ENCODE measurements at places on chromosomes 16 and 17.

DNA sequence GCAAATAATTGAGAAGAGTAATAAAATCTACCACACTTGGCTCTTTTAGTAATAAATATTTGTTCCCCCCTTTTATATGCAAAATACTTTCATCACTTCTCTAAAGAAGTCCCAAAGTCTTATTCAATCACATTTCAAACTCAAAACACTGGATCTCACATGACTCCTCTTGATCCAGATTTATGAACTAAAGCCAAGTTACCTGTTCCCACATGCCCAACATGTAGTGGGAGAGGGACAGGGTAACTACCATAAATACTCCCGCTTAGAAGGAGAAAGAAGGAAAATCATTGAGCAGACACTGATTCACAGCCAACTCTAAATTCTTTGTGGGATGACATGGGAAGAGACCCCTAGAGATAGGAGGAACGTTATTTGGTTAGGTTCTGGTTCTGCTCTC lies 64.9 kb upstream of the PMFBP1 start:
- no peak for DNase-seq

DNA sequence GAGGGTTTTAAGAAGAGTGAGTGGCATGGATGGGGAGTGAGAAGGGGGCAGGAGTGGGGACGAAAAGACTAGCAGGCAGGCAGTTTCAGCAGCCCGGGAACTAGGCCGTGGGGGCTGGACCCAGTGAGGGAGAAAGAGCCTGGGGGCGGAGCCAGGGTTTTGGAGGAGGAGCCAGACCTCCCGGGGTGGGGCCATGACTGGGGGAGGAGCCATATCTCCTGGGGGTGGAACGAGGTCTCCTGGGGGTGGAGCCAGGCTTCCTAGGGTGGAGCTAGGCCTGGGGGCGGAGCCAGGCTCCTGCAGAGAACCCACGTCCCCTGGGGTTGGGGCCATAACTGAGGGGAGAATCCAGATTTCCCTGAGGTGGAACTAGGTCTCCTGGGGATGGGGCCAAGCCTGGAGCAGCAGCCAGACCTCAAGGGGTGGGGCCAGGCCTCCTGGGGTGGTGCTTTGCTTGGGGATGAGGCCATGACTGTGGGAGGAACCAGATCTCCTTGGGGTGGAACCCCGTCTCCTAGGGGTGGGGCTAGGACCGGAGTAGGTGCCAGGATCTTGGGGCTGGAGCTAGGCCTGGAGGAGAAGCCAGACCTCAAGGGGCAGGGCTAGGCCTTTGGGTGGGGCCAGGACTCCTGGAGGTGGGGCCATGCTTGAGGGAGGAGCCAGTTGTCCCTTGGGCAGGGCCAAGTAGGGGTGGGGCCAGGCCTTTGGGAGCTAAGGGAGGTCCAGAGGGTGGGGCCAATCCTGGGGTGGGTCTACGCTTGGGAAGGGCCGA lies 41.7 kb upstream of the JPH3 start:
- DNase-seq = no peak

DNA sequence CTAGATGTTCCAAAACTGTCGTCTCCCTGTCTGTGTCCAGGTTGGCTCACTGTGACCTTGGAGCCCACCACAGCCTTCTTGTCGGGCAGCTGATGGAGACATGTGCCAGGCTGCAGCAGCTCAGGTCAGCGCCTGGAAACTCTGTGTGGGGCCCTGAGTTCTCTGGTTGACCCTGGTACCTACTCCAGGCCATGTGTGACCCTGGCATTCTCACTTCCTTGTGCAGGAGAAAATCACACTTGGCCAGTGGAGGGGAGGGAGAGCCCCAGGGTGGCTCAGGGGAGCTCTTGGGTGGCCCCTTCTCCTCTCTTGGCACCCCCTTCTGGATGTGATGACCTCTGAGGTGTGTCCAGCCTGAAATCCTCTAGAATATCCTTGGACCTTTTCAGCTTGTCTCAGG lies 25.0 kb upstream of the CPNE2 start:
- no peak for DNase-seq

- no peak for DNase-seq
These were observed 44.8 kb upstream of the MSI2 start for GRCh38 chr17:57211543-57211942.

DNA sequence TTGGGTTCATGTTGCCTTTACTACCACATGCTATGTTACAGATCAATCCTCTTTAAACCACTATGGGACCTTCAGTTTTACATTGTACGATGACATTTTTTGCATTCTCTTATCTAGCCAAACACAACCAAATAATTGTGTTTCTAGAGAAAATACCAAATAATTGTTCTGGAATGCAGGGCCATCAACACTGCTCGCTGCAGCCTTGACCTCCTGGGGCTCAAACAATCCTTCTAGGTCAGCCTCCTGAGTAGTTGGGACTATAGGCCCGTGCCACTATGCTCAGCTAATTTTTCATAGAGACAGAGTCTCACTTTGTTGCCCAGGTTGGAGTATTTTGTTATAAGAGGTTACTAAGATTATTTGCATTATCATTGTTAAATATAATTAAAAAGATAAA lies 237.5 kb upstream of the PMFBP1 start:
- DNase-seq = no peak

GRCh38 chr17:62763891-62764600 lies 44.1 kb downstream of the MARCHF10 start:
- no peak for DNase-seq

- no peak for DNase-seq
These were observed 204.8 kb upstream of the CPHXL start for GRCh38 chr16:75931043-75931442.

Data from stimulated activated CD8-positive, alpha-beta memory T cell treated with anti-CD3 and anti-CD28 coated beads, Interleukin-7, amount 100 ng/mL, for 4 hours (primary cell).